Nephron progenitor cell (in vitro differentiated cells): ENCODE measurements at places on chromosomes 6 and 20.

DNA sequence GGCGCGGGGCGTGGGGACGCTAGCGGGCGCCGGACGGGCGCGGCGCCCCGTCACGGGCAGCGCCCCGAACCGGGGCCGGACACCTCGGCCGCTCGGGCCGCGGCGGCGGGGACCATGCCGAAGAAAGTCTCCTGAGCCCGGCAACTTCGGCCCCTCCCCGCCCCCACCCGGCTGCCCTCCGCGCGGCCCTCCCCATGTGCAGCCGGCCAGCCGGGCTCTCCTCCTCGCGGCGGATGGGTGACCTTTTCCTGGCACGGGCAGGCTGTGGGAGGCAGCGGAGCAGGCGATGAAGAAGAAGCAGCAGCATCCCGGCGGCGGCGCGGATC lies 278 bp downstream of the UST start:
- DNase-seq = peak; percentile 68

GRCh38 chr20:39736434-39737327 lies 774.5 kb downstream of the DHX35 start:
- no peak for DNase-seq

DNA sequence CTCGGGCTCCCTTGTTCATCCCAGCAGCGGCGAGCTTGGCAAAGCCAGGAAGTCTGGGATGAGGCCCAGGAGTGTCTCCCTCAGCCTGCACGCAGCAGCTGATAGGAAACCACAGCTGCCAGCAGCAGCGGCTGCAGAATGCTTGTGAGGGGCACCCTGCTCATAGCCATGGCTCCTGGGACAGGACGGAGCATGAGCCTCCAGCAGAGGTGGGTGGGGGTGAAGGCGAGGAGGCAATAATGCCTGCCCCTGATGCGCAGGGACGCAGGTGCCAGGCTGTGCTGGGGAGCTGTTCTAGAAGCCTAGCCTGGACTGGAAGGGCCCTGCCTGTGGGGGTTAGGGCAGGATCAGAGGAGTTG lies 157.9 kb downstream of the CD83 start:
- DNase-seq = no peak

- DNase-seq = peak; percentile 12
Observed at GRCh38 chr6:31898383-31899011, 999 bp upstream of the EHMT2 start.

DNA sequence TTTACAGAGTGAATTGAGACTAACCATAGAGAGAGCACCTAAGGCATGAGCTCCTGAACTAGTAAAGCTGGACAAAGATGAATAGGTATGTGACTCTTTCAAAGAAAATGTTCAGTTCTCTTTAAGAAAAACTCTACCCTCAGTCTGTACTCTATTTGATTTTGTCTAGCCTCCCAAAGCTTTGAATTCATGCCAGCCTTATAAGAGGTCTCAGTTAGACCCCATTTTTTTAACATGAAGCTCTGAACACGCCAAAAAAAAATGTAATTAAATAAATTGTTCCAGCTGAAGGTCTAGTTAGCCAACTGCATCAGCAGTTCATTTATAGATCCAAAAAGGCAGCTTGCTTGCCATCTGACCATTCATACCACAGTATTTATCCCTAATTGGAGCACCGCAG lies 71.6 kb downstream of the COL9A1 start:
- DNase-seq = no peak

GRCh38 chr20:54207053-54207742 lies 689 bp upstream of the PFDN4 start:
- DNase-seq = no peak

GRCh38 chr6:168269455-168270243 lies 49.9 kb downstream of the DACT2 start:
- DNase-seq = no peak

GRCh38 chr6:163460307-163460782 lies 45.8 kb downstream of the QKI start:
- DNase-seq = no peak

GRCh38 chr6:165962366-165962765 lies 205.3 kb downstream of the TBXT start:
- no peak for DNase-seq

GRCh38 chr6:139240161-139241010 lies 51.4 kb downstream of the TXLNB start:
- DNase-seq = no peak

DNA sequence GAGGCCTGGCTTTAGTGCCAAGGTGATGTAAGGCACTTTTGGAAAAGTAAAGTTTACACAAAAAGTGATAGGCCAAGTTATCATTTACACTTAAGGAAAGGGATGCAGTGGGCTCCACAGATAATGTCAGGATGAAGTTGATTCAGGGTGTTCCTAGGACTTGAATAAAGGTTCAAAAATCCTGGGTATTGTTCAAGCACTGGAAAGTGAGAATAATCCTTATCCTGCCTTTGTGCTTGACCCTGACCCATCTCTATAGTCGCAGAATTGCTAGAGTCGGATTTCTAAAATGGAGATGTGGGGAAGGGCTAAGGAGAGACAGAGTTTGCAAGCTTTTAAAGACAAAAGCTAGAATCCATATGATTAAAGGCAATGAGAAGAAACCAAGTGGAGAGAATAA lies 115.6 kb downstream of the TIAM2 start:
- DNase-seq = no peak

- no peak for DNase-seq
Observed at GRCh38 chr20:63314015-63314471, 21.1 kb downstream of the COL20A1 start.

DNA sequence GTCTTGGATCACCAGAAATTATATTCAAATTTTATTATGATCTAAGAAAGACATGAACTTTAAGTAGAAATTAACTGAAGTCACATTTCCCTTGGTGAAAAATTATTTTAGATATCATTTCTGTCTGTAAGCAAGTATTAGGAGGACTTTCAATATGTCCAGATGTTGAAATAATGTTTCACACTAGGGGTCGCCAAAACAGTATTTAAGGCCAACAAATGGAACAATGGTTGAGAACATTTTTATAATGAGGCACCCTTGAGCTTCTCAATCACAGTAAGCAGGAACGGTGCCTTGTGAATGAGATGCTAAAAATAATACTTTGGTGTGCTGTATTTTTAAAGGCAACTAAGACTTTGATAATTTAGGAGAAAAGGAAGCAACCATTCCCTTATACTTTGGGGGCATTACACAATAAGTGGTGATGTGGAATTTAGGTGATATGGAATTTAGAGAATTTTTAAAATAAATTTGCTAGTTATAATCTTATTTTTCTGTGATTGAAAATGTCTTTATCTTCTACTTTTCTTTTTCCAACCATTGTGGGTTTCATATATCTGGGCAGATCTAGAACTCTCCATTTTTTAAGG lies 9.6 kb upstream of the SF3B5 start:
- DNase-seq = no peak

DNA sequence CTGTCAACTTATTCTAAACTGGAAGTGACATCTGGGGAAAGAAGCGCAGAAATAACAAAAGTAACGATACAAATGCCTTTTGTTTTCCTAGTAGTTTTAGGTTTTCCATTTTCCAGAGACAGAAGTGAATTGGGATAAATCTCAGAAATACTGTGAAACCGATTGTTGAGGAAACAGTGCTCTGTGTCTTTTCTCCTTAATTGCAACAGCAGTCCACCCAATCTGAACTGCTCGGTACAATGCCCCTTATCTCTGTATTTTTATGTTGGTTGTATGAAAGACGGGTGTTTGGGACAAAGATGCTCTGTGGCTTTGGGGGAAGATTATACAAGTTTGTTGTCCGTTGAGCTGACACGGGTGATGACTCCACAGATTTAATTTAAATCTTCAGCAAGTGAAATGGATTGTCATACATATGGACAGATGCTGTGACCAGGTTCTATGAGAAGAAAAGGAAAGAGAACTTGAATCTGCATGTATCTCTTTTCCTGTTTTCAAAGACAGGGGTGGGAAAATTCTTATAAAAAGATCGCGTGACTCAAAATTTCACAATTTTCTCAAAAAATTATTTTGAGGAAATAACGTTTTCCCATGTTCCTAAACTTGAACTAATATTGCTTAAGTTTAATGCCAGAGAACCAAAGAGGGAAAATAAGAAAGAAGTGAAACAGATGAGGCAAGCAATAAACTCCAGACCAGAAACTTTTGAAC lies 41.2 kb downstream of the SASH1 start:
- DNase-seq = no peak

GRCh38 chr6:116072368-116072767 lies 11.7 kb upstream of the FRK start:
- DNase-seq = no peak

- no peak for DNase-seq
Observed at GRCh38 chr20:32429745-32430360, 71.7 kb downstream of the ASXL1 start.

- no peak for DNase-seq
Observed at GRCh38 chr6:33599413-33599938, 19.4 kb upstream of the BAK1 start.
